Vagina (tissue), 2 donors: ENCODE measurements at places on chromosomes 16 and 17.

GRCh38 chr16:30010844-30011713, at the start of gene DOC2A:
Gene DOC2A, minus strand, starts transcription at chr16:30011027. Its CDS starts 805 bp downstream, at chr16:30010222.
- H3K27ac ChIP-seq: no peak within 1 kb of the TSS
- peak within 1 kb of the TSS; percentile 29 for H3K4me3 ChIP-seq

DNA sequence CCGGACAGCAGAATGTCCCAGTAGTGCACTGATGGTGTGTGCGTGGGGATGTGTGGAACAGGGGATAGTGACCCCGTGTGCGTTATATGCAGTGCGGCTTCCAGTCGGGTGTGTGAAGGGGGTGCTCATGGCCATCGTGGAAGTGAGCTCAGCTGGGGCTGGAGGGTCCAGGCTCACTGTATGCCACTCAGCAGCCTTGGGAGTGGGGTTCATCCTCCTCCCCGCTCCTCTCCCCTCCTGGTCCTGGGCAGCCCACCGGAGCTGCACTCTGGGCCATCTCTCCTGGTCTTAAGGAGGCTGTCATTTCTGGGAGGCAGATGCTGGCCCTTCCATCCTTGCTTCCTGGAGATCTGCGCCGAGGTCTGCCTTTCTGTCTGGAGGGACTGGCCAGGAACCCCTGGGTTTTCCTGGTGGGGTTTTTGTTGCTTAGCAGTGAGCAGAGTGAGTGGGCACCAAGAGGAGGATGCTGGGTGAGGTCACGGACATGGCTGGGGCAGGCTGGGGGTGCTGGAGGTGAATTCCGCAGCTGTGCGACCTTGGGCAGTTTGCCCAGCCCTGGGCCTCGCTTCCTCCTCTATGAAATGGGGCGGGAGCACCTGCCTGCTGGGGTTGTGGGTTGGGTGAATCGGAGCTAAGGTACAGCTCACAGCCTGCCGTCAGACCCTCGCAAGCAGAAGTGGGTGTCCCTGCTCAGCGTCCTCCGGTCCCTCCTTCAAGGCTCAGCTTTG, 164.1 kb downstream of the SEC14L1 start:
- peaks cover 59% of the 10 kb centered on the region for H3K4me1 ChIP-seq
- H3K4me3 ChIP-seq: no peak overlapping the region
- H3K27ac ChIP-seq: peak overlapping the region; percentile 71
- H3K36me3 ChIP-seq: no peaks in the 10 kb centered on the region
- no peaks in the 10 kb centered on the region for H3K27me3 ChIP-seq

DNA sequence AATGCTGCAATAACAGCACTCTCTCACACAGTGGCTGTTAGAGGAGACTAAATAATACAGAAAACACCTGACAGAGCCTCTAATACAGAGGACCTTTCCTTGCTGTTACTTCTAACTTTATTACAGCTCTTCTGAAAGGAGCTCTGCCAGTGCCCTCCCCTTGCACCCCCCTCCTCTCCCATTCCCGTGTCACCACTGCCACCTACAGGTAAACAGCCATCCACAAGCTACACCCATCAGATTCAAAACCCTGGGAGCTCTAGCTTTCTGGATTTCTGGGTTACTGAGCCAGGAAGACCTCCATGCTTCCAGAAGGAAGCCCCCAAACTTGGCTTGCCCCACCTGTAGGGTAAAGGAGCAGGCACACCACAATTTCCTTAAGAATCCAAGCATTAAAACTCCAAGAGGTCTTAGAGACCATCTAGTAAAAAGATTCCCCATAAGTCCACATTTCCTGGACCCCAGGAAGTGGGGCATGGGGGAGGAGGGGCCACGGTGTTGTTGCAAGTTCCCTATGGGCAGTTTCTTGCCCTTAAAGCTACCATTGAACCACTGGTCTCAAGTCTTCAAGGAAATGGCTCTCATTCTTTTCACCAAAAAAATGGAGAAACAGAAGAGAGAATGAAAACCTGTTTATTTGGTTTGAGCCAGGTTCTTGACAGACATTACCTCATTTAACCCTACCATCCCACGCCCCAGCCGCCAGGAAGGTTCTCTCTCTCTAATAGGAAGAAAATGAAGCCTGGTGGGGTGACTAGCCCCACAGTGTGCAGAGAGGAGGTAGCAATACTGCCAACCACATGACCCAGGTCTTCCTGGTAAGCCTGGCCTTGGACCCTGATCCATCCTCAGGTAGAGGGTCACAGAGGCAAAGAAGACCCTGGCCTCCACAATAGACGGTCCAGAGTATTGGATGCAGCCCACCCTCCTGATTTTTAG, 52.8 kb downstream of the TOM1L2 start:
- peaks cover 60% of the 10 kb centered on the region for H3K4me1 ChIP-seq
- H3K27ac ChIP-seq: peak overlapping the region; percentile 51
- H3K36me3 ChIP-seq: no peaks in the 10 kb centered on the region

- no peaks in the 10 kb centered on the region for H3K27me3 ChIP-seq
- no peak overlapping the region for H3K27ac ChIP-seq
- no peak for DNase-seq
- H3K36me3 ChIP-seq: no peaks in the 10 kb centered on the region
- H3K4me1 ChIP-seq: no peaks in the 10 kb centered on the region
Measured at GRCh38 chr16:62100651-62101050, 64.4 kb upstream of the CDH8 start.

GRCh38 chr17:247767-248166, 66.3 kb upstream of the DOC2B start:
- H3K4me3 ChIP-seq: no peak overlapping the region
- H3K27ac ChIP-seq: peak overlapping the region; percentile 5
- no peaks in the 10 kb centered on the region for H3K36me3 ChIP-seq
- DNase-seq: no peak
- no peaks in the 10 kb centered on the region for H3K27me3 ChIP-seq

GRCh38 chr17:63842173-63842539, 329 bp downstream of the SMARCD2 start:
- H3K4me3 ChIP-seq: peak overlapping the region; percentile 100
- H3K27me3 ChIP-seq: no peaks in the 10 kb centered on the region
- peaks cover 53% of the 10 kb centered on the region for H3K4me1 ChIP-seq
- no peak for DNase-seq

- H3K4me1 ChIP-seq: no peaks in the 10 kb centered on the region
- DNase-seq: no peak
- H3K27ac ChIP-seq: no peak overlapping the region
- no peak overlapping the region for H3K4me3 ChIP-seq
- no peaks in the 10 kb centered on the region for H3K36me3 ChIP-seq
- H3K27me3 ChIP-seq: no peaks in the 10 kb centered on the region
Measured at GRCh38 chr17:20191056-20191455, 181.9 kb downstream of the SPECC1 start.
